ENCODE measurements at places on chromosomes 3 and 15.

GRCh38 chr15:91787198-91787597 lies 66.3 kb upstream of the SLCO3A1 start:
- no peak for DNase-seq

GRCh38 chr3:45414341-45414740 lies 26.0 kb downstream of the LARS2 start:
- no peak for DNase-seq

GRCh38 chr3:72169561-72170472 lies 384.9 kb upstream of the PROK2 start:
- DNase-seq, result no peak

DNA sequence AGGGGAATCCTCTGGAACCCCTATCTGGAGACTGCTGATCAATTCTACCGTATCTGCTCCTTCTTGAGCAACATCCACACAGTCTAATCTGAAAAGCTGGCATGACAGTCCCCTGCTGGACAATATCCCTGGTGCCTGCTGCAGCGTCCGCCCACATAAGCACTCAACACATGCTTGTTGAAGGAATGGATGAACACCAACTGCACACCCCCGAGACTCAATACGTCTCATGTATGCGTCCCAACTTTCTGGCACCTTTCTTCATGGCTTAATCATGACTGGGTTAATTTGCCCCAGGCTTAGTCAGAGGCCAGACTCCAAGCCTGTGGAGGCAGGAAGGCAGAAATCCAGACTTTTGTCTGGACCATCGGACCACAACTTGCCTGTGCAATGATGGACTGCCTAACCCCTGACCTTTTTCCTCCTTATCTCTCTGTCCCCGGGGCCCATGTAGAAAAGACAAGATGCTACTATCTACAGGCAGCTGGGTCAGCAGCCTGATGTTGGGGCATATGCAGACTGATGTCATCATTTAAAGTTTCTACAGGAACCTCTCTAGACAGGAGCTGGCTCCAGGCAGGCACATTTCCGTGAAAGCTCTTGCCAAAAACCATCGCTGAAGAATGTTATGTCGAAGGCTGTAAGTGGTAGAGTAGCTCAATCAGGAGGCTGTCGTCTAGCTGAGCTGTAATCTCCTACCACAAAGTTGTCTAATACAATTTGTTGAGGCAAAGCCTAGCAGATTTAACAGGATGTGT lies 114.1 kb upstream of the TPM1 start:
- no peak for DNase-seq

- DNase-seq, result no peak
Observed at GRCh38 chr3:72274493-72275330, 489.8 kb upstream of the PROK2 start.

GRCh38 chr3:133745108-133745507 lies 1.1 kb upstream of the TF start:
- no peak for DNase-seq

GRCh38 chr3:121529308-121529707 lies 16.5 kb downstream of the POLQ start:
- no peak for DNase-seq

- peak; percentile 18 for DNase-seq
Observed at GRCh38 chr3:138935863-138936740, 10.8 kb downstream of the FOXL2 start.

DNA sequence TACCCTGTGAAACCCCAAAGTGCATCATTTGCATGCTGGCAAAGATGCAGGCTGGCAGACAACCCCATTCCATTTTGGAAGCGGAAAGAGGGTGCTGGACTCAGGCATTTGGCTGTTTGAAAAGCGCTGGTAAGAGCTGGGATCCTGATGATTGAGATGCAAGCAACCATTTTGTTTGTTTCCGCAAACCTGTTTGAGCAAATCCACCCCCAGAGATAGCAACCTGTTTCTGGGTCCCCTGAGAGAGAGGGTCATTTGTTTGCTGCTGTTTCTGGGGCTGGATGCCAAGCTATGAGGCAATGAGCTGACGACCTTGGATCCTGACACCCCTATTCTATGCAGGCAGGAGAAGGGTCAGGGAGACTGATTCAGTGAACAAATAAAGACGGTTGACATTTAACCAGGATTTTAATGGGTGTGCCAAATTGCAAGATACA lies 9.8 kb downstream of the SLC6A1 start:
- no peak for DNase-seq

- DNase-seq, result no peak
Observed at GRCh38 chr3:76923485-76923884, 116.4 kb upstream of the ROBO2 start.

GRCh38 chr3:153162513-153163392 lies 727 bp downstream of the RAP2B start:
- DNase-seq, result peak; percentile 28

GRCh38 chr15:37112971-37113670 lies 12.8 kb upstream of the MEIS2 start:
- no peak for DNase-seq

GRCh38 chr3:9653565-9654248 lies 4.4 kb downstream of the MTMR14 start:
- no peak for DNase-seq

DNA sequence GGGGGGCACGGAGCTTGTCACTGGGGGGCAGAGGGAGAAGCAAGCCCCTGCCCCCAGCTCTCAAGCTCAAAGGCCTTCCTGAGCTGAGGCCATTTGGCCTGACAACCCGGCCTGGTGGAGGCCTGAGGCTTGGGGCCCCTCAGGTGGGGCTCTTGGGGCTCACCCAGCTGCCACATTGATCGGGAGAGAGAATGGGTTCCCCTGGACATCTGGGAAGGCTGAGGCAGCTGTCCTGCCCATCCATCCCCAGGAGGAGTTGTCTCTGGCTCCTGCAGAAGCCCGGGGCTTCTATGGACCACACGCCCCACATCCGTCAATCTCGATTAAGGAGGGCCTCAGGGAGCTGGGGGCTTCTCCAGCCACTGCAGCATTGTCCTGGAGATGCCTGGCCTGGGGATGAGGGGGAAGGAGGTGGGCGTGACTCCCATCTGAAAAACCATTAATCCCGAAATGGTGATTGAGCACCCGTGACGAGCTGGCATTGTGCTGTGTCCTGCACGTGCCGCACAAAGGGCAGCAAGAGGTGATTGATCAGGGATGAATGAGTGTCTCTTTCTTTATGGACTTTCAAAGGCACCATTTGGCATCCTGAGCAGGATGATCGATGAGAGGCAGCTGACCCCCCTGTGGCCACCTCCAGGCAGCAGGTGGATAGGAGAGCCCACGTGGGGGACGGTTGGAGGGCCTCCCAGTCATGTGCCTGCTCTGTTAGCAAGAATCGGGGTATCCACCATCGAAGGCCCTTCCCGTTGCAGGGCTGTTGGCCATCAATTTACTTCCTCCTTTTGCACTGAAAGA lies 17.2 kb upstream of the CRABP1 start:
- DNase-seq, result no peak

- no peak for DNase-seq
Observed at GRCh38 chr3:69255928-69256327, 130.0 kb downstream of the FRMD4B start.

GRCh38 chr3:45211466-45212094 lies 14.5 kb downstream of the TMEM158 start:
- DNase-seq, result no peak

GRCh38 chr3:169506956-169507355 lies 156.6 kb downstream of the MECOM start:
- no peak for DNase-seq

DNA sequence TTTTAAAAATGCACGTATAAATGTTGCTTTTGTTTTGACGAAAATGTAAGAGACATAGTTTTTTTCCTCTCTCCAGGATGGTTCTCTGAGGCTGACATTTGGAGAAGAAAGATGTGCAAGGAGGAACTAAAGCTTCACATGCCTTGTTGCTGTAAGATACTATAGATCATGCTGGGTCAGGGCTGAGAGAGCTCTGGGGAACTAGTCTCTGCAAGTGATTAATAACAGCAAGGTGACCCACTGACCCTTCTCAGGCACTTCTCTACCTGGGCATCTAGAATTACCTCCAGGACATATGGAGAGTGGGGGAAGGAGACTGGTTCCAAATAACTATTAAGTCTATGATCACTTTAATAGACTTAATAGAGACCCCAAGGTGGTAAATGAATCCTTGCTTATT lies 246.0 kb downstream of the KBTBD8 start:
- no peak for DNase-seq

DNA sequence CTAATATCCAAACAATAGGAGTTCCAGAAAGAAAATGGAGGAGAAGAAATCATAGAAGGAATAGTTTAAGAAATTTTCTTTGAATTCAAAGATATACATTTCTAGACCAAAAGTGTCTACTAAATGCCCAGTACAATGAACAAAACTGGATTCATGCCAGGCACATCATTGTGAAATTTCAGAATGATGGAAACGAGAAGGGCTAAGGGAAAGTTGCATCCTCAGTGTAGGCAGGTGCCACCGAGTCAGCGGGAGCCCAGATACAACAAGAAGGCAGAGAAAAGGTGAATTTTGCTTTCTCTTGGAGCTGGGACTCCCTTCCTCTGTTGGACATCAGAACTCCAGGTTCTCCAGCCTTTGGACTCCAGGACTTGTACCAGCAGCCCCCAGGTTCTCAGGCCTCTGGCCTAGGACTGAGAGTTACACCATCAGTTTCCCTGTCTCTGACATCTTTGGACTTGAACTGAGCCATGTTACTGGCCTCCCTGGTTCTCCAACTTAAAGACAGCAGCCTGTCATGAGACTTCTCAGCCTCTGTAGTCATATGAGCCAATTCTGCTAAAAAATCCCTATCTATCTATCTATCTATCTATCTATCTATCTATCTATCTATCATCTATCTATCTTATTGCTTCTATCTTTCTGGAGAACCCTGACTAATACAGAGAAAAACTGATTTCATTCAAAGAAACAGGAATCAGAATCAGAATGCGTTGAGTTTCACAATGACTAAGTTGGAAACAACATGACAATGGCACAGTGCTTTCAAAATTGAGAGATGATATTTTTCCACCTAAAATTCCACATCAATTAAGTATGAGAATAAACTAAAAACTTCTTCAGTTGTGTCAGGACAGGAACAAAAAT lies 207.7 kb downstream of the FAM43A start:
- DNase-seq, result no peak

DNA sequence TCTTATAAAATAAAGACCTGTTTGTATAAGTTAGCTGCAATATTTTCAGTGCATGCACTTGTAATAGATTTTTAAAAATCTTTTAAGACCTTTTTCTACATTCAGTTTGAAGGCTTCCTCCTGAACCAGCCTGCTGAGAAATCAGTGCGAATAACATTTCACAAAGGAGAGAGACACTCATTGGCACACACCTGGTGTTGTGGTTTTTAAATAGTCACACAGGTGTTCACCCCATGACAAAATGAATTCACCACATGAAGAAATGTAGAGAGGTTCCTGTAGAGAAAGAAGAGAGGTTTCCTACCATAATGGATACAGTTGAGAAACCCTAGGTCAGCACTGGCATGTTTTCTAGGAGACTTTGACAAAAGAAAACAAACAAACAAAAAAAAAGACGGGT lies 237.3 kb downstream of the CNTN6 start:
- no peak for DNase-seq

GRCh38 chr3:10949197-10949596 lies 43.4 kb upstream of the SLC6A1 start:
- DNase-seq, result no peak

- no peak for DNase-seq
Observed at GRCh38 chr3:143172062-143172794, 52.7 kb downstream of the CHST2 start.

DNA sequence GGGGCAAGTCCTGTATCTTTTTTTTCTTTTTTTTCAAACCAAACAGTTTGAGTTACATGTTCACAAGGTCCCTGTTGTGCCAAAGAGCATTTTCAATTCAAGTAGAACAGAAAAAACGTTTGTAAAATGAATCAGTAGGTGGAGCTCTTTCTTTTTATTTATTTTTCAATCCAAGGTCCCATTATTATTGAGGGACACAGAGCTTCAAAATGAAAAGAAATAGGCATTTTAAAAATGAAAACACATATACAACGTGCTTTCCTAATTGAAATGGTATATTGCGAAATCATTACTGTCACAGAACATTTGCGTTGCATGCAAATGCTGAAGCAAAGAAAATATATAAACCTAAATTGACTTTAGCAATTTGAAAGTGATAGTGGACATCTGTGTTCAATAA lies 711.0 kb downstream of the MECOM start:
- DNase-seq, result no peak

DNA sequence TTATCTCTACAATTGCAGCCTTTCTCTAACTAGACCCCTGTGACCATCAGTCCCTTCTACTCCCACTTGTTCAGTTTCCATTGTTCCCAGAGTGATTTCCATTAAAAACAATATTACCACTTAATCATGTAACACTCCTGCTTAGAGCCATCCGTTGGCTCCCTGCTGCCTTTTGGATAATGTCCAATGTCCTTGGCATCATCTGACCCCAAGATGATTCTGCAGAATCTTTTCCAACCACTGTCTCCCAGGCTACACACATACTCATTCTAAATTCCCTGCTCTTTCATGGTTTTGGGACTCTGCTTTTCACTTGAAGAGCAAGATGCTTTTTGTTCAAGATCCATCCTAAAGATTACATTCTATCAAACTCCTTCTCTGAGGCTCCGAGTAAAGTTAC lies 7.1 kb downstream of the KCNH8 start:
- DNase-seq, result no peak

DNA sequence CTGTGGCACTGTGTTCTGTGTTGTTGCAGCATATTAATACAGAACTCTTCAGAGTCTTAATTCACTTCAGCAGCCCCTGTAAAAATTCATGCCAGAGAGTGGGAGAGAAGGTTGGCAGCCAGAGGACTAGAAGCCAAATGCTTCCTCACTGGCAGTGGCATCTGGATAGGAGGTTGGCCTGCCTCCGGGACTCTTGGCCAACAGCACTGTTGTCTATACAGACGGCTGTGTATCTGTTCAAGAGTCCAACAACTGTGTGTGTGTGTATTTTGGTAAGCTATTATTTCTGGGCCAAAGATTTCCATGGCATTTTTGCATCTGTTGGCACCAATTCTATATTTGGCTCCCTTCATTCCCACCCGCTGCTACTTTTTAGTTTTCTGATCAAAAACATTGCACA lies 156.0 kb upstream of the SOX2 start:
- DNase-seq, result peak; percentile 45

DNA sequence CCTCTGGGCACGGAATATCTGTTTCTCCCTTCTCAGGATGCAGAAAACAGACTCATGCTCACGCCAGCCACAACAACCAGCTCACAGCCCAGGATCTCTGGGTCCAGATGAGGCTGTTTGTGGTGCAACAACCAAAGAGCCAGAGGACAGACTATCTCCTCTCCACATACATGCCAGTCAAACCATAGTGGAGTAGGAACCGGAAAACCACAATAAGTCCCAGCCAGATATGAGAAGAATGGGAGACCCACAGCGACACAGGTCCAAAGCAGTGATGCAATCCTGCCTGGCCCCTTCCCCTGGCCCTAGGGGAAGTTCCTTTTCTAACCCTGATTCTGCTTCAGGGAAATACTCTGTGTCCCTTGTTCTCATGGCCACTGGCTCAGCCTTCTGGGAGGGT lies 27.6 kb downstream of the MEX3B start:
- no peak for DNase-seq

DNA sequence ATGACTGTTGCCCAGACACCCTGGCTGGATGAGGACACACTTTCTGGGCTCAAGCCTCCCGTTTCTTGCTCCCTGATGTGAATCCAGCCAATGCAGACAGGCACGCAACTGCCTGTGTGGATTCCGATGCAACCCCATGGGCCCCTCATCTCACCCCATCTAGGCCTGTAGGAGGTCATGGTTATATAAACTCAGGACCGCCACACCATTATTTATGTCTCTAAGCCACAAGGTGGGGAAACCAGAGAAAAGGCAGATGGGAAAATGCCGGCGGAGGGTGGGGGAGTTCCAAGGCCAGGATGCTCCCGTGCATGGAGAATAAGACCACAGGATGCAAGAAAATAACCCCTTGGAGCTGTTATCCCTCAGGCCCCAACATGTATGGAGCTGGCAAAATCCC lies 2.0 kb downstream of the MESP1 start:
- no peak for DNase-seq
